ENCODE measurements at places on chromosomes 12 and 14.

DNA sequence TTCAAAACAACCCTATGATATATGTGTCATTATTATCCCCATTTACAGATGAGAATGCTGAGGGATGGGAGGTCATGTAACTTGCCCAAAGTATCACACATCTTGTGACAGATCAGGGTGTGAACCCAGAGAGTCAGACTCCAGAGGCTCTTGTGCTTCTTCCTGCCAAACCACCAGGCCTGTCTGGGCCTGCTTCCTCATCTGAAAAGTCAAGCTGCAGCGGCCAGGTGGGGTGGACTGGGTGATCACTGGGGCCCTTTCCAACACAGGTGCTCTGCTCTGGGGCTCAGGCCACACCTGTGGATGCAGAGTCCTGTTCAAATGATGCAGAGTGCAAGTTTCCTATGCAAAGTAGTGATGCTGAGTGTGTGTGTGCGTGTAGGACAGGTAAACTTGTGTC is 26.7 kb downstream of the TSPAN11 start:
- no peak overlapping the region for H3K4me3 ChIP-seq
- H3K27me3 ChIP-seq: peaks cover 6% of the 10 kb centered on the region
- no peaks in the 10 kb centered on the region for H3K36me3 ChIP-seq
- no peak overlapping the region for H3K27ac ChIP-seq
- no peak for DNase-seq

GRCh38 chr12:12349711-12350665 is at the start of gene MANSC1:
Gene MANSC1, minus strand, starts transcription at chr12:12350242. Its CDS starts 6,928 bp downstream, at chr12:12343314.
- H3K27me3 ChIP-seq: peaks cover 7% of the 10 kb centered on the region
- peak within 1 kb of the TSS; percentile 70 for H3K4me3 ChIP-seq
- H3K27ac ChIP-seq: peak within 1 kb of the TSS; percentile 19

DNA sequence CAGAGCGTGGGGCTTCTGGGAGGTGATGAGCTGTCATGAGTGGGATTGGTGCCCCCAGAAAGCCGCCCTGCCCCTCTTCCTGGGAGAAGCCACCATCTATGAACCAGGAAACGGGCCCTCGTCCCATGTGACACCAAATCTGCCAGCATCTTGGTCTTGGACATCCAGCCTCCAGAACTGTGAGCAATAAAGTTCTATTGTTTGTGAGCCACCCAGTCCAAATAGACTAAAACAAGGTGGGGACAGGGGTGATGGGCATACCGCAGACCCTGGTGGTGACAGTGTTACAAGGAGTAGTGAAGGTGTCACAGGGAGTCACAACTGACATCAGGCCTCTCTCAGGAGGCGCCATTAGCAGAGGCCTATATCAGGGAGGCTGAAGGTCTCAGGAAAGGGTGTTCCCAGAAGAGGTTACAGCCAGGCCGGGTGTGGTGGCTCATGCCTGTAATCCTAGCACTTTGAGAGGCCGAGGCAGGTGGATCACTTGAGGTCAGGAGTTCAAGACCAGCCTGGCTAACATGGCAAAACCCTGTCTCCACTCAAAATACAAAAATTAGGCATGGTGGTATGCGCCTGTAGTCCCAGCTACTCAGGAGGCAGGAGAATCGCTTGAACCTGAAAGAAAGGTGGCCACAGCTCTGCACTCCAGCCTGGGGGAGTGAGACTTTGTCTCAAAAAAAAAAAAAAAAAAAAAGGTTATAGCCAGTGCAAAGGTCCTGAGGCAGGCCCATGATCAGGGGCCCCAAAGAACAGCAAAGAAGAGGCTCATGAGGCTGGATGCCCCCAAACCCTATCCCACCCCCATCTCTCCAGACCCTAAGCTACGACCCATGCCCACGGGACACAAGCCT is 53.0 kb downstream of the NCOR2 start:
- no peaks in the 10 kb centered on the region for H3K27me3 ChIP-seq
- no peaks in the 10 kb centered on the region for H3K36me3 ChIP-seq
- H3K4me1 ChIP-seq: peaks cover 2% of the 10 kb centered on the region
- H3K4me3 ChIP-seq: no peak overlapping the region

DNA sequence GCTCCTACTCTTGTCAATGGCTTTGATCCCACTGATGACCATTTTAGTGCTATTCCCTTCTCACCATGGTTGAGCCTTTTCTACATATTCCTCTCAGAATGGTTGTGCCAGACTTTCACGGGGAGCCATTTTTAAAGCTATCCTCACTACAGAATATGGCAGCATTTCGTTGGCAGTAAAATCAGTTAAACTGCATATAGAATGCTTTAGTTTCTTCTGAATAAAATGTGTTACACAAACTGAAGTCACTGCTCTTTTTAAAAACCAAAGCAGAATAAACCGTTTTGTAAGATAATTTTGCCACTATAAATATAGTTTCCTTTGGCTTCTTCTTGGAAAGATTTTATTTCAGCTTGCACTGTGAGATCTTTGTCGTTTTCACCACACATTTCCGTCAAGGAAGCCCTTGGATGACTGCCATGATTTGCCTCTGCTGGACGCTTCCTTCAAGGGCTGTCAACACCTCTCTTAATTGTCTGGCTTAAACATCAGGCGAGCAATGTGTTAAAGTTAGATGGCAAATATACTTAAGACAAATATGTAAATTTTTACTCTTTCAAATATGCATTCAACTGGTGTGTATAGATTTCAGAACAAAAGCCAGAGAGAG is 624.2 kb downstream of the DIO2 start:
- H3K36me3 ChIP-seq: no peaks in the 10 kb centered on the region
- no peaks in the 10 kb centered on the region for H3K27me3 ChIP-seq
- no peaks in the 10 kb centered on the region for H3K4me1 ChIP-seq
- no peak overlapping the region for H3K4me3 ChIP-seq

- no peaks in the 10 kb centered on the region for H3K27me3 ChIP-seq
- H3K36me3 ChIP-seq: no peaks in the 10 kb centered on the region
- H3K4me3 ChIP-seq: peak overlapping the region; percentile 33
- DNase-seq: no peak
These were observed 218.1 kb upstream of the RTL1 start for GRCh38 chr14:101121508-101122139.

- no peaks in the 10 kb centered on the region for H3K36me3 ChIP-seq
- no peak for DNase-seq
- H3K4me1 ChIP-seq: peaks cover 16% of the 10 kb centered on the region
- peaks cover 21% of the 10 kb centered on the region for H3K27me3 ChIP-seq
- H3K27ac ChIP-seq: no peak overlapping the region
- H3K4me3 ChIP-seq: peak overlapping the region; percentile 73
These were observed 55.7 kb downstream of the APOBEC1 start for GRCh38 chr12:7610006-7610405.

DNA sequence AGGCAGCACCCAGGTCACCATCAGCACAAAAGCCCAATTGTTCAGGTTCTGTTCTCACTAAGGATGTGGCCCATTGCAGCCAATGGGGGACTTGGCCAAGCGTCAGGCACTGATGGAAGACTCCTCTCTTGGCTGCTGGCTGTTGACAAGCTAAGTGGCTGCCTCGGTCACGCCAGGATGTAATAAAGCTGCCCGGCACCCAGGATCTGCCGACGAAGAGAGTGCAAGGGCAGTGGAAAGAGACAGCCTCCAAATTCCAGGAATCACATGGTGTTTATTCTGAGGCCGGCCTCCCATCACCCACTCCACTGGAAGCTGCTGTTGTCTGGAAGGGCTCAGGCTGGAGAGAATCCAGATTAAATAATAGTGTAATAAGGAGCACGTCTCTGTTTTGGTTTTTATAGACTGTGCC is 451.8 kb upstream of the TBX3 start:
- no peak overlapping the region for H3K4me3 ChIP-seq
- no peak for DNase-seq
- H3K36me3 ChIP-seq: no peaks in the 10 kb centered on the region
- H3K27me3 ChIP-seq: no peaks in the 10 kb centered on the region
- H3K4me1 ChIP-seq: no peaks in the 10 kb centered on the region

DNA sequence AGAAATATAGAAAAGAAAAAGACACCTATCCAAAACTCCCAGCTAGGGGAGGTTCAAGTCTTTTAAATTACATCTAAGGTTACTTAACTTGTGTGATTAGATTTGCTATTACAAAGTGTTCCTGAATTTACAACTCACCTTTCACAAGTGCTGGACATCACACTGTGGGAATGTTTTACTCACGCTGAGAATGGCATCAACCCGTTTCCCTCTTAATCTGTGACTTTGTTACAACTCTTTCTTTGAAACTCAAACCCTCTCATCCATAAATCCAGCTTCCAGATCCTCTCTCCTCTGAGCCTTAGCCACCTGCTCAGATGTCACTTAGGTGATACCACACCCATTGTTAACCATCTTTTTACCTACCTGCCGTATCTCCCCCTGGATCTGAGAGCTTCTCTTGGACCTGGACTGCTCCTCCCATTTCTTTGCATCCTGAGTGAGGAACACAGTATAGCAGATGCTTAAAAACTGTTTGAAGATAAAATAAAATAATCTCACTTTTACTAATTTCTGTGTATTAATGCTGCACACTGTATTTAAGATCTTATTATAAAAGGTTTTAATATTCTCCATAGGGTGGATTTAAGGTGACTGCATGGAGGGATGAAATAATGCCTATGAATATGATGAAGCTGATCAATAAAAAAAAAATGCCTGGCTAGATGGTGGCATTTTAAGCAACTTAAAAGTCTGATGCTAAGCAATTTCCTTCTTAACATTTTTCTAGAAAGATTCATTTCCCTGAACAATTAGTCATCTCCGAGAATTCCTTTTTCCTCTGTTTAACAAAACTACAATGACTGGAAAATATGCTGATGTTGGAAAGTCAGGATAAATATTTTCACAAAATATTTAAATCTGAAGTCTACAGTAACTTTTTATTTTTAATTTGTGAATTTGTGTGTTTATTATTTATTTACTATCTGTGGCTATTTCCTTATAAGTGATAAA is 39.1 kb upstream of the NAP1L1 start:
- no peaks in the 10 kb centered on the region for H3K36me3 ChIP-seq
- H3K4me1 ChIP-seq: no peaks in the 10 kb centered on the region
- DNase-seq: no peak
- no peak overlapping the region for H3K4me3 ChIP-seq

DNA sequence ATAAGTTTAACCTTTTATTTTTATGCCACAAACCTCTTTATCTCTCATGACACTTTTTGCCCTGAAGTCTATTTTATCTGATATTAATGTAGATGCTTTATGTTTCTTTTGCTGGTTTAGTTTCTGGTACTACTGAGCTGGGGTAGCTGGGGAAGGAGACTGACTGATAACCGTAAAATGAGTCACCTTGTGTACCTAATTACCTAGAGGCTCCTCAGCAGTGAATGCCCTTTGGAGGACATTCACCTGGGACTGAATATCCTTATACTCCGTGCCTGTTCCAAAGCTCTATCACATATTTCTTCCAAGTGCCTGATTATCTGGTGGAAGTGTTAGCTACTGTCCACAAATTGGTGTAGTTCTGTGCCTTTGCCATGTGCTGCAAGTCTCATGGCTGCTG is 13.9 kb downstream of the ATL1 start:
- peaks cover 10% of the 10 kb centered on the region for H3K27me3 ChIP-seq
- no peak overlapping the region for H3K27ac ChIP-seq
- H3K4me1 ChIP-seq: no peaks in the 10 kb centered on the region
- H3K4me3 ChIP-seq: no peak overlapping the region
- no peak for DNase-seq

- H3K4me1 ChIP-seq: no peaks in the 10 kb centered on the region
- no peak for DNase-seq
- H3K27ac ChIP-seq: no peak overlapping the region
- H3K36me3 ChIP-seq: no peaks in the 10 kb centered on the region
- H3K27me3 ChIP-seq: no peaks in the 10 kb centered on the region
- no peak overlapping the region for H3K4me3 ChIP-seq
These were observed 95.6 kb upstream of the NRXN3 start for GRCh38 chr14:78074561-78074960.

- peaks cover 16% of the 10 kb centered on the region for H3K4me1 ChIP-seq
- H3K4me3 ChIP-seq: no peak overlapping the region
- H3K27ac ChIP-seq: no peak overlapping the region
- H3K27me3 ChIP-seq: no peaks in the 10 kb centered on the region
These were observed 78.0 kb downstream of the LRRC74A start for GRCh38 chr14:76904100-76904739.
